ENCODE measurements at places on chromosomes 1 and 21.

- DNase-seq = no peak
Observed at GRCh38 chr1:31400393-31400792, 12.6 kb upstream of the SERINC2 start.

DNA sequence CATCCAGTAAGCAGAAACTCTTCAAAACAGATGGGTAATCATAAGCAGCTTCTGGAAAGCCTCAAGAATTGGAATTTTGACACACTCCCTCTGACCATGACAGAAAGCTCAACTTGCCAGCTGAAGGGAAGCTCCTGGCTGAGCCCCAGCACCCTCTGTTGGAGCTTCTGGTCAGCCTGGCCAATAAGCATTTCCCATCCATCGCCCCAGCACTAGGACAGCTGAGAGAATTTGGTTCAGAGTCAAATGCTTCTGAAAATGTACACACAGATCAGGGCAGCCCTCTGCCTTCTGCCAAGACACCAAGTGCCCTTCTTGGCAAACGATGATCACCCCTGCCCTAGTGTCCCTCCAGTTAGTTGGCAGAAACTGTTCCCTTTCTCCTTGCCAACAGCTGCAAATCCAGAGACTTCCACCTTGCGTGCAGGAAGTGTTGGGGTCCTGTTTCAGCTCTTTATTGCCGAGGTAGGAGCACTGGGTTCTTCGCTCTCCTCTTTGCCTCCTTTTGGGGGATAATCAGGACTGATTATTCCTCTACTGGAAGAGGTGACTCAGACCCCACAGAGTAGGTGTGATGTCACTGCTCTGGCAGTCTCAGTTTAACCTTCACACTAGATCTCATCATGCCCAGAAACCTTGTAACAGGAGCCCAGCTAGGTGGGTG, 11.9 kb downstream of the PIGV start:
- no peak for DNase-seq

GRCh38 chr1:222117809-222118208, 375.9 kb upstream of the DUSP10 start:
- DNase-seq = no peak

DNA sequence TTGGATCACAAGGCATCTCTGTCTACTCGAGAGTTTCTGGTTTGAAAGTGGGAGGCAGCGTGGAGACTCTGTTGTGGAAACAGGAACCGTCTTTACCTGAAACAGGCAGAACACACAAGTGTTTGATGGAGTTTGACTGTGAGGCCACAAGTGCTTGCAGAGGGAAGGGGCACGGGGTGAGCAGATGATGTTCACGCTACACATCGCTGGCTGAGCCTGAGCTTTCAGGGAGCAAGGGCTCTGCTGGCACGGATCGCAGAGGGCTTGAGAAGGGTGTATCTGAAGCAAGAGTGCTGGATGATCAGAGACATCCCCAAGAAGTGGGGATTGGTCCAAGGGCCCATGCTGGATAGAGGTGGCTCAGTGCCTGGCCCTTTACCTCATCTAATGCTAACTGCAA, 59.3 kb downstream of the IGSF21 start:
- DNase-seq = no peak

DNA sequence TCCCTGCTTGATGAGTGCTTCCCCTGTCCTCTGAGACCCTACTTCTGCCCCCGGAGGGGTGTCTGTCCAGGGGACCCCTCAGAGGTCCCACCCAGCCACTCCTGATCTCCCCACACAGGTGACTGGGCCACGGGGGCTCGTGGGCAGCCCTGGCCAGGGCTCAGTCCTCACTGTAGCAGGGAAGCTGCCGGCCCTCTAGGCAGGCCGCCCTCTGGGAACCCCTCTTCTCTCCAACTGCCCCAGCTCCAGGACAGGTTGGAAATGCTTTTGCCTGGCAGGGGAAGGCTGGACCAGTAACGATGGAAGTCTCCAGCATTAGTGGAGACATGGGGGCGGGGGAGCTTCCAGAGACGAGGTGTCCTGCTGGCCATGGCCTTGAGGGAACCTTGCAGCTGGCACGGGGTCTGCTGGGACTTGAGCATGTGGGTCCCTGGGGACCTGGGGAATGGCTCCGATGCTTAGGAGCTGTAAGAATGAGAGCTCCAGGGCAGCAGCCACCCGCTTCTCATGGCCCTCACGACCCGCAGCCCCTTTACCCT, 3.1 kb upstream of the FNDC10 start:
- DNase-seq = no peak

DNA sequence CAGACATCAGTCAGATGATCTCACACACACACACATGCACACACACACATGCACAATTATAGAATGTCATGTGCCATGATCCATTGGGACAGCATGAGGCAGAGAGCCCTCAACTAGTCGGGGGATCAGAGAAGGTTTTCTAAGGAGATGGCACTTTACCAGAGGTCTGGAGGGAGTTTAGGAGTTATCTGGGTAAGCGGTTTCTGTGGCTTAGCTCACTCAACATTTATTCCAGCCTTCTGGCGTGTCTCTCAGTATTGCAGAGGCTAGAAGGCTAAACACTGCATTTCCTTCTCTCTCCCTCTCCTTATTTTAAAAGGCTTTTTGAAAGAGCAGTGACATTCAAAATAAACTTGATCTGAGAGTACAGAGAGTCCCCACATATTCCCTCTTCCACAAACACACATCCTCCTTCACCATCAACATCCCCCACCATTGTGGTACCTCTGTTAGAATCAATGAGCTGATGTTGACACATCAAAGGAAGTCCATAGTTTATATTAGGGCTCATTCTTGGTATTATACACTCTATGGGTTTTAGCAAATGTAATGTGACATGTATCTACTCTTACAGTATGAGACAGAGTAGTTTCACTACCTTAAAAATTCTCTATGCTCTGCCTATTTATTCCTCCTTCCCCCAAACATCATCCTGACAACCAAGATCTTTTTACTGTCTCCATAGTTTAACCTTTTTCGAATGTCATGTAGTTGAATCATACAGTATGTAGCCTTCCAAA, 9.0 kb upstream of the PLA2G2A start:
- DNase-seq = no peak

DNA sequence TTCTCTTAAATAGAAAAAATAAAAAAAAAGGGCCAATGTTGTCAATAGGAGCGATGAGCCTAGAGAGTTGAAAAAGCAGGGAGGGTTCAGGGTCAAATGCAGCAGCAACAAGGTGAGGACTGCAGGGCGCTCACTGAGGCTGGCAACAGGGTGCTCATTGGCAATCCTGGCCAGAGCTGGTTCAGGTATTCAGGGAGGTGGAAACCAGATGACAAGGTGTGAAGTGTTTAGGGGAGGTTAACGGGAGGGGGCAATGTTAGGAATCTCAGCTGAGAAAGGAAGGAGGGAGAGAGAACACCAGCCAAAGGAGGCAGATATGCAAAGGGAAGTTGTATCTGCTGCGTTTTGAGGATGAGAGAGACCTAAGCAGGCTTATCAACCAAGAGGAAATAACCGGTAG, 129.8 kb upstream of the DAB1 start:
- no peak for DNase-seq

DNA sequence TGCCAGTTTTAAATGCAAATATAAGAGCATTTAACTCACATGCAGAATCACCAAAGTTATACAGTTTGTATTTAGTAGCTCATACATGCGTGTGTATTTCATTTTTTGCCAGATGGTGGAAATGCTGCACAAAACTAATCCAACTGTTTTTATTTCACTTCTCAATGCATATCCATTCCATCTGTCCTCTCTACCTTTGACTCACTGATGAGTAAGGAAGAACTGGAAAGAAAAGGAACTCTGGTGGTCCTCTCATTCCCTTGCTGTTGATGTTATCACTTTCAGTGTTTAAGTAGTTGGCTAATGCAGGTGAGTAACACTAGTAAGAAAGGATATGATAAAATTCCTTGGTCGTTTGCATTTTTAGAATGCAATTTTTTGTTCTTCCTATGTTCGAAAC, 5.7 kb upstream of the SLC1A7 start:
- peak; percentile 54 for DNase-seq

- DNase-seq = peak; percentile 67
Observed at GRCh38 chr1:31201931-31202360, 37.7 kb downstream of the NKAIN1 start.

DNA sequence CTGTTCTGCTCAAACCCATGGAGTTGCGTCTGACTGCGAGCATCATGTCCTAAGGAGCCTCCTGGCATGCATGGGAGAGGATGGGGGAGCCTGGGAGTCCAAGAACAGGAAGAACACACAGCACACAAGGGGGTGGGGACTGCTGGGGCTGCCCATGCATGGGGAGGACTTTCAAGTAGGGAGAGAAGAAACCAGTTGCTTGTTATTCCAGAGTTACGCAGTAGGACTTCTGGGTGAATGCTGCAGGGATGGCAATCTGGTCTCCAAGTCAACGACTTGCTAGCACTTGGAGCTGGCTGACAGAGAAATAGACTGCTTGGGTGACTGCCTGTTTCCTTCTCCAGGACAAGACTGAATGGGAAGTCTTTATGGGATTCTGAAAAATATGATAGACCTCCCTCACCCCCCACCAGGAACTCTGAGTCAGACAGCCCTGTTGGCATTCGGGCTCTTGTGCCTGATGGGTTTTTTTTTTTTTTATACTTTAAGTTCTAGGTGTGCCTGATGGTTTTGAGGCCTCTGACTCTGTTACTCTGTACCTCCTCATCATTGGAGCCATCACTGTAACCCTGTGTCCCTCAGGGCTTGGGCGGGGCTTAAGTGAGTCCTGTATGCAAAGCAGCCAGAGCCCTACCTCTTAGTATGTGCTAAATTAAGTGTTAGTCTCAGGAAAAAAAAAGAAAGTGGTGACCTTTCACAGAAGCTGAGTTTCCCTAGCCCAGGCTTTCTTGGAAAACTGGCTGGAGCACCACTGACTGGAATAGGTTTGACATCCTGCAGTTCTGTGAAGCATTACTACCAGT, 30.3 kb downstream of the MAP3K21 start:
- DNase-seq = no peak

DNA sequence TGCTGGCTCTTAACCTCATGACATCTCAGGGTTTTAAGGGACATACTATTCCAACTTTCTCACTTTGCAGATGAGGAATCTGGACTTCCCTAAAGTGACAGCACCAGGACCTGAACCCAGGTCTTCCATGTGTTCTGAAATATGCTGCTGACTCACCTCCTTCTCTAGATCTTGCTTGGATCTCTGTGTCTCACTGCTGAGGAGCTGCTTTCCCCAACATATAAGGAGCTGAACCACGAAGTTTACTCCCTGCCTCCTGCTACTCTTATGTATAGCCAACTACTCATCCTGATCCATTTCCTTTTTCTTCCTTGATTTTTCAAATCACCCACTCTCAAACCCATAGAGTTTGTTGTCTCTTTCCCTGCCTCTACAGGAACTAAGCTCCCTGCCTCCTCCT, 38.2 kb downstream of the ALG14 start:
- no peak for DNase-seq

GRCh38 chr1:10057796-10058195, 25.0 kb downstream of the UBE4B start:
- no peak for DNase-seq

GRCh38 chr1:81801651-81802456, 1.1 kb downstream of the ADGRL2 start:
- no peak for DNase-seq

- no peak for DNase-seq
Observed at GRCh38 chr1:87327376-87328271, 1.1 kb upstream of the LMO4 start.

- no peak for DNase-seq
Observed at GRCh38 chr1:223010582-223011504, 132.2 kb downstream of the TLR5 start.

- no peak for DNase-seq
Observed at GRCh38 chr1:62417351-62417999, 19.4 kb upstream of the USP1 start.

DNA sequence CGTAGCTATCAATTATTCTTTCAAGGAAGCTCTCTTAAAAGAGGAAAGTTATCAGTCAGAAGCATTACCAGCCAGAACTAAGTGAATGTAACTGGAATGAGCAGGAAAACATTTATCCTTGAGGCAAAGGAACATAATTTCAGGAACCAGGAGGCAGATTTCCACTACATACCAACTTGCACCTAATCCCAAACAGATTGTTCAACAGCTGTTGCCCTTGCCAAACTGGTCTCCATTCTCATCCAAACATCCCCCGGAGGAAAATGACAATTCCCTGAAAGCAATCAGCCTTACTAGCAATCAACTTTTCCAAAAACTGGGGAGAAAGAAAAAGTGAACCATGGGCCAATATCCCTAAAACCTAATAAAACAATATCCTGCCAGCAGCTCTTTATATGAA, 35.0 kb downstream of the ENAH start:
- DNase-seq = peak; percentile 86

GRCh38 chr1:24325587-24326449, 6.7 kb downstream of the GRHL3 start:
- DNase-seq = no peak

DNA sequence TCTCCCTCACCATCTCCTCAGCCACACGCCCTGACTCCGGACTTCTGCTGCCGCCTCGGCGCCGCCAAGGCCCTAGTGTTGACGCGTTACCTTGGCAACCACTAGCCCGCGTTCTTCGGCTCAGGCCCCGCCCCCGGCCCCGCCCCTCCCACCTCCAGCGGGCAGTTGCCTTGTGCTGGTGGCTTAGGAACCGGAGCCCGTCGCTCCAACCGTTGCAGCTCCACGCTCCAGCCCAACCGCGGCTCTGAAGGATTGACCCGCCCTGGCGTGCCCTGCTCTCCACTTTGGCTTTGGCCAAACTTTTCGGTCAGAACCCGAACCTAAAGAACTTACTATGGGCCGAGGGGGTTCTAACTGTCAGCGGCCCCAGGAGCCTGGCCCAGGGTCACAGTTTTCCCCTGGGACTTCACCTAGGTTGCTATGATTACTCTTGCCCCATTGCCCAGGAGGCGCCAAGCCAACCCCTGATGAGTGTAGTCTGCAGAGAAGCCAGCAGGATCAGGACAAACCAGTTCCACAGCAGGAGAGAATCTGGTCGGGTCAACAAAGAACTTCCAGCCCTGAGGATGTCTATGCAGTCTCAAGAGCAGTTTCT, at the start of gene CFAP45:
TSS of gene CFAP45 (minus strand) at position 80 of the 595 bp plus-strand sequence. CDS start at position 13, 67 bp downstream.
- peak; percentile 39 for DNase-seq

GRCh38 chr1:6858596-6858995, 73.3 kb downstream of the CAMTA1 start:
- DNase-seq = no peak

GRCh38 chr1:56464294-56464693, 115.1 kb downstream of the PLPP3 start:
- DNase-seq = no peak

DNA sequence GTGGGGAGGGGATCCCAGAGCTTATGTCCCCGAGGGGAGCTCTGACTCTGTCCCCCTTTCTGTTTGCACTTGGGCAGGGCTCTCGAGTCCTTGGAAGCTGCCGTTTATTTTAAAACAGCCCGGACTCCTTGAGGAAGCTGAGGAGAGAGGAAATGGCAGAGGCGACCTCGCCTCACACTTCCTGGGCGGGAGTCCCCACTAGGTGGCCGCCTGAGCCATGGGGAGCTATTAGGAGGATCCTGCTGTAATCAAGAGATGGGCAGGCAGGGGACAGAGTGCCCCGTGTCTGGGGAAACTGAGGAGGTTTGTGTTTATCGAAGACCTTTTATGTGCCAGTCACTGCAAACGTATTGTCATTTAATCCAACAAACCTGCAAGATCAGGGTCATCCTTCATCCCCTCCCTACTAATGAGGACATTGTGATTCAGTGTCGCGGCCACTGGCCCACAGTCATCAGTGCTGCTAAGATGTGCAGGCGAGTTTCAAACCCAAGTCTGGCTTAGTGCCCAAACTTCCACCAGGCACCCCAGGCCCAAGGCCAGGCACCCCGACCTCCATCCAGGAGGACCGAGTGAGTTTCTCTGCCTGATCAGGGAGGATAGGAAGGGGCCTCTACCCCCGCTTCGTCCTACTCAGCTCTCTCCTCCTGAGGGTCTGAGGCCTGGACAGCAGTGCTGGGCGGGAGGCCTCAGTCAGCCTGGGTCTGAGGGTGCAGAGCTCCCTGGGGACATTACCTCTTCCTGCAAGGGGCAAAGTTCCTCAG, 316.9 kb upstream of the VAMP3 start:
- no peak for DNase-seq

Data from NCI-H524 (cell line).